ENCODE measurements at places on chromosomes 7 and 10.

DNA sequence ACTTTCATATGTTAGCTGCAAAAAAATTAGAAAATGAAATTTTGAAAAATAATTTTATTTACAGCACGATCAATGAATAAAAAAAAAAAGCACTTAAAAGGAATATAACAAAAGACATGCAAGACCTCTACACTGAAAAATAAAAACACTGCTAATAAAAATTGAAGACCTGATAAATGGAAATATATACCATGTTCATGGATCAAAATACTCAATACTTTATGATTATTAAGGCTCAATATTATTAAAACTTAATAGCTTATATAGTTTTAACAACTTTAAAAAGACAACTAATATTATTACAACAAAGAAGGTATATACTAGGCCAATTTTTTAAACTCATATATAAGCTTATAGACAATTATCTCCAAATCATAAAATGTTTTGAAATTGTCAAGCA lies 143.0 kb downstream of the GFRA1 start:
- ATAC-seq, result no peak

- ATAC-seq, result peak; percentile 1
Measured at GRCh38 chr10:101228966-101229265, 347 bp downstream of the LBX1 start.

DNA sequence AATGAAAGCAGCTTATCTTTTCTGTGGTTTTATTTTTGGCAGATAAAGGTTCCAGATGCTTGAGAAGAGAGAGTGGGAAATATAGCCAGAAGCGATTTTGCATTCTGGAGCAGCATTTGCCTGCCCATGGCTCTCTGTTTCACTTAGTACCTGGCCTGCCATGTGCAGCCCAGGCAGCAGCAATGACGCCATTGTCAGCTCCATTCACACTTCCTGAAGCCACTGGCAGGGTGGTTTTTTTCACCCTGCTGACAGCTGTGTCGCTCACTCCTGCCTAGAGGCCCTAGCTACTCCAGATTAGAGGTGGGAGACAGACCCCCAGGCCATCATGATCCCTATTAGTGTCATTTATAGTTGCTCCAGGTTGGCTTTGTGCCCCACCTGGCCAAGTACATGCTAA lies 30.1 kb upstream of the NEUROD6 start:
- no peak for ATAC-seq

DNA sequence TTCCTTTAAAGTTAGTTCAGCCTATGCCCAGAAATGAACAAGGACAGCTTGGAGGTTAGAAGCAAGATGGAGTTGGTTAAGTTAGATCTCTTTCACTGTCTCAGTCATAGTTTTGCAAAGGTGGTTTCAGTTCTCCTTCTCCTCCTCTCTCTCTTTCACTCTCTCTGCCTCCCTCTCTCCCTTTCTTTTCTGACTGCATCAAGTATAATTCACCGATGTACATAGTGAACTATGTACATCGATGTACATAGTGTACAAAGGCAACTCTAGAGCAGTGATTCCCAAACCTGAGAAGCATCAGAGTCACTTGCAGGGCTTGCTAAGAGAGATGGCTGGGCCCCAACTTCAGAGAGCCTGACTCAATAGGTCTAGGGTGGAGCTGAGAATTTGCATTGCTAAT lies 1259.7 kb downstream of the TYW1 start:
- no peak for ATAC-seq

DNA sequence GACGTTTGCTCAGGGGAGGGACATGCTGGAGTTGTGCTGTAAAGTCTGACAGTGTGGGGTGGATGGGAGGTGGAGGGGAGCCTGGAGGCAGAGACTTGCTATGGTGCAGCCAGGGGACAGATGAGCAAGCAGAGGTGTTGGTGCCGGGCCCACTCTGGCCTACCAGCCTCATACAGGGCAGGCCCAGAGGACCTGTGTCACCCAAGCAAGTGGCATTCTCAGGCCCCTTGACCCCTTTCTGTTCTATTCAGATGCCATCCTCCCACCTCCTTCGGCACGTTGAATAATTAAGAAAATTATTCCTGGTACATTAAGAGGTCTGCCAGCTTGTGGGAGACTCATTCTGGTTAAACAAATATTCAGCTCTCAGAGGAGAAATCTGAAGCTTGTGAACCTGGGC lies 8.5 kb downstream of the WDFY4 start:
- no peak for ATAC-seq

DNA sequence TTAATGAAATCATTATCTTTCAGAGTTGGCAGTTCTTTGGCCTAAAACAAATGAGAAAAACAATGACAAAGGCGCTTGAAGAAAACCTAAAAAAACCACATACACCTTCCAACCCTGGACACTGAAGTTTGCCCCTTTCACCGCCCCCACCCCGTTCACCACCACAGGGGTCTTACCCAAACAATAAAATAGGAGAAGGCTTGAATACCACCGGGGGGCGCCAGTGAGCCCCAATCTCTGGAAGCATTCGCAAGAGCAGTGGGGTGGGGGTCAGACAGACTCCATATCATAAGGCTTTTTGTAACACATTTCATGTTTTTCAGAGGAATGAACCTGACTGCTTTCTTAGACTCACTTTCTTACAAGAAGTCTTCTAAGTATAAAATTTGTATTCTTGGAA lies 163.6 kb downstream of the PIP4K2A start:
- ATAC-seq, result no peak

DNA sequence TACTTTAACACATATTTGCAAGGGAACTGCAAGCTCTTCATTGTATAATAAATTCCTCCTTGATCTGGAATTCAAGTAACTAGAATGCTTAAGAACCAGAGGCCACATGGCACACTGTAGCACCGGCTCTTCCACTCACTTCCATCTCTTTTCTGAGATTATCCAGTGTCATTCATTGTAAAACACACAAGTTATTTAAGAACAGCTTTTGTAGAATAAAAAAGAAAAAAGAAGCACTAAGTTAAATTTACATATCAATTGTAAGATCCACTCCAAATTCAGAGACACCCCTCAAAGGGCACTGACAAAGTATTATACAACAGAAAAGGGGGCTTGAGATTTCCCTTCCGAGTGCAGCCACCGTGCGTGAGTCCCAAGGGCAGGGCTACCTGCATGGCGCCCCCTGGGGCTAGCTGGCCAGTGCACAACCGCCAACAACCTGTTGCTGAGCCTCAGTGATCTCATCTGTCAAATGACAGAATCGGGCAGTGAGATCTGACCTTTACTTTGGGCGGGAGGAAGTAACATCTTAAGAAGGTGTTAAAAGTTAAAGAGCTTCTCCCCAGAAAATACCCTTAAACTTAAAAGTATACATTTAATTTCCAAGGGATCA lies 12.5 kb downstream of the GLI3 start:
- no peak for ATAC-seq

GRCh38 chr7:105202616-105203015 lies 186.1 kb downstream of the SRPK2 start:
- peak; percentile 68 for ATAC-seq

GRCh38 chr7:73451780-73452398 lies 18.3 kb downstream of the FZD9 start:
- ATAC-seq, result peak; percentile 57

GRCh38 chr10:74973741-74974392 lies 137.6 kb upstream of the SAMD8 start:
- no peak for ATAC-seq

DNA sequence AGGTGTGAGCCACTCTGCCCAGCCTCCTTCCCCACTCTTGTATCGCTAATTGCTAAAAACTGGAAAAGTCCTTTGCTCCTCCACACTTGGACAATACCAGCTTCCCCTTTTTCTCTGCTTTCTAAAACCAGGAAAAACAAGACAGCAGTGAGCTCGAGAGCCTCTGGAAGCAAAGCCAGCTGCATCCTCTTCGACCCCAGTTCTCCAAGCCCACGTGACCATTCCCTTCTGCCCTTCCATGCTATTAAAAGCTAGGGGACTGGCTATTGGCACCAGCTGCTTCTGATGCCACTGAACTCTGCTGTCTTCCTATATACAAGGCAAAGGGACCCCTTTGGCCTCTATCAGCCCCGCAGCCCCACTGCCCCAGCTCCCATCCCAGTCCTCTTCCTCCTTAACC lies 92.2 kb downstream of the SPDYE5 start:
- ATAC-seq, result no peak

GRCh38 chr7:130970196-130970595 lies 236.2 kb upstream of the KLF14 start:
- no peak for ATAC-seq

- ATAC-seq, result no peak
Measured at GRCh38 chr7:5892498-5892897, 6.0 kb upstream of the CCZ1 start.

Measured in motor neuron (in vitro differentiated cells).